ENCODE measurements at places on chromosomes 5 and 9.
A peak's percentile ranks its signal among the peaks of the same experiment; 100 is the strongest.

- no peak for DNase-seq
These were observed 612 bp upstream of the ATG10 start for GRCh38 chr5:81971111-81971711.

DNA sequence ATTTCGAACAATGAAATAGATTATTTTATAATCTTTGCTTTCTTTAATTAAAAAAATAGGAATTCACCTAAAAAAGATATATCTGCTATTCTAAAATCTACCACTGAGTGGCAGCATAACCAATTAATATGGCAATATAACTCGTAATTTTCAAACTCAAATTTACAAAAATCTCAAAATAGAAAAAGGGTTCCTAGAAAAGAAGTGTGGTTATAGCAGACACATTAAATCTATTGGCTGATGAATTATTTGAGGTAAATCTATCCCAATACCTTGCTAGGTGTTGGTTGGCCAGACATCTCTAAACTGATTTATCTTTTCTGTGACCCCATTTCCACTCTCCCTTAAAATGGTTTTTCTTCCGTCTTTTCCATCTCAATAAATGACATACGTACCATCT lies 30.2 kb upstream of the NRG2 start:
- no peak for DNase-seq

- DNase-seq, result peak; percentile 42
These were observed 177.2 kb downstream of the OSTF1 start for GRCh38 chr9:75265525-75265972.

DNA sequence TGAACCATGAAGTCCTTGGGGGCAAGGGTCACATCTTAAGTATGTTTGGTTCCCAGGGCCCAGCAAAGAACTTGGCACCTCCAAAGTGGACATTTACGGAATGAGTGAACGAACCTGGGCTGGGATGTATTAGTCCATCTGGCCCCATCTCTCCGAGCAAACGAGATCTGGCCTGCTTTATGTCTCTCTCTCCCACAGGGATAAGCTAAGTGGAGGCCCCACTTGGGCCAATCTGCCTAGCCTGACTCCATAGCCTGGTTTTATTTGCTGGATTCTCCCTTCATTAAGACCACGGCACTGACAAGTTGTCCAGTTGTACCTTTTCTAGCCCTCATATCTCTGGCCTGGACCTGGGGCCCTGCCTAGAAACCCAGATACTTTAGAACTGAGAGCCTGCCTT lies 2.1 kb downstream of the TTLL11 start:
- no peak for DNase-seq

DNA sequence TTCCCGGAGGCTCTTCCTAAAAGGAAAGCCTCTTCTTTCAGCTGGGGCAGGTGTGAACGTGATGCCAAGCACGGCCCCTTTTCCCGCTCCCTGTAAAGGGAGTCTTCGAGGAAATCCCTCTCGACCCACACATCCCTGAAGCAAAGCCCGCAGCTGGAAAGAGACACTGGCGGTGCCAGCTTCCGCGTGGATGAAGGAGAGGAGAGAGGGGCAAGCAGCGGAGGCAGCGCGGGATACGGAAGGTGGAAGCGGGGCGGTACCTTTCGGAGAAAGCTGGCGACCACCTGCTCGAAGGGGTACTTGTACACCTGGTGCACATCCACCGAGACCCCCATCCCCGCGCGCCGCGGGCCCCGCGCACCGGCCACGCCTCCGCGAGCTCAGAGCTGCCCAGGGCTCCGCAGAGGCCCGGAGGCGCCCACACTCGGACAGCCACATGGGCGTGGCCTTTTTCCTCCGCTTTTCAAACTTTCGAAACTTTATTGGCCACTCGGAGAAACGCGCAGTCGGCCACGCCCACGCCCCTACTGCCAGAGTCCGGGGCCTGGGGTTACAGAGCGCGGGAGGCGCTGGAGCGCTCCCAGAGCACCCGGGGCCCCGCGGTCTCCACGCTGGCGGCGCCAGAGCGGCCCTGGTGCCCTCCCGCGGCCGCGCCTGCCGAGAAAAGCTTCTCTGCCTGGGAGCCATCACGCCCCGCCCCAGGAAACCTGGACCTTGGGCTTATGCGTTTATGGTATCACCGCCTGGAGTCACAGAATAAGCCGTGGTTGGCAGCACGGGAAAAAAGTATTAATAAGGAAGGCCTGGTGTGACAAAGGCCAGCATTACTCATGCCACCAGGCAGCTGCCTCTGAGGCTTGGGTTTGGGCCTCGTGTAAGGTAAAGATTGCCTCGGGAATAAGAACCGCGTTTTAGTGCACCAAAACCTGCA lies at the start of gene PRELID2:
TSS of gene PRELID2 (minus strand) at position 426 of the 931 bp plus-strand sequence. CDS start at position 335, 91 bp downstream.
- DNase-seq, result peak; percentile 46

GRCh38 chr9:28127101-28127500 lies 553.8 kb upstream of the C9orf72 start:
- DNase-seq, result no peak
